ENCODE measurements at places on chromosomes 12 and 14.
A peak's percentile ranks its signal among the peaks of the same experiment; 100 is the strongest.

GRCh38 chr12:40105265-40105514 lies 691 bp downstream of the SLC2A13 start:
- DNase-seq, result peak; percentile 58

DNA sequence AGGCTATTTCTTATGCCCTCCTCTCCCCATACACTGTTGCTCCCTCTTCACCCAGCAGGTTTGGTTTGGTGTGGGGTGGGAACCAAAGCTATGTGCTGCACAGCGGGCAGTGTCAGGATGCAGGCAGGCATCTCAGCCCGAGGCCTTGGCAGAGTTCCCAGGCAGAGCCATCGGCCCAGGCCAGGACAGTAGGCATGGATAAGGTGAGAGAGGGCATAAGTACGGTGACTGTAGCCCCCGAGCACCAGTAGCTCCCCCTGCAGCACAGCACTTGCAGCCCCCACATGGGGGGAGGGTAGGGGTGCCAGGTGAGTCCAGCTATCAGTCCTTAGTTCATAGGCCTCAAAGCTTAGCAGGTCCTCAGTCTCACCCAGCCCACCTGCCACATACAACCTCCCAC lies 7.2 kb downstream of the KLHL33 start:
- no peak for DNase-seq

DNA sequence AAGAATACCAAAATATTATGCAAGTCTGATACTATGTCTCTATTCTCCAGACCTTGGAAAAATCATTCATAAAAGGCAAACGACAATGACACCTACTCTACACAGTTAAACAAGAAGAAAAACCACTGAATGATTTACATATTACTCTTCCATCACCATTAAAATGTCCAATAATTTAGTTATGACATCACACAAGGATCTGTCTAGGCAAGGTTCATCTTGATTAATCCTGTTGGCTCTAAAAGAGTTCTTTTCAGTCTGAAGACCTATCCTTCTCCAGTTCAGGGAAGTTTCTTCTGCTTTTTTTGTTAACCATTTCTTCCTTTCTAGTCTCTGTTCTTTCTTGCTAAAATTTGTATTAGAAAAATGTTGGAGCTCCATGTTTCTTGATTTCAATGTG lies 64.0 kb downstream of the OSBPL8 start:
- no peak for DNase-seq

- DNase-seq, result no peak
Measured at GRCh38 chr12:65656156-65656882, 168.0 kb upstream of the HMGA2 start.

DNA sequence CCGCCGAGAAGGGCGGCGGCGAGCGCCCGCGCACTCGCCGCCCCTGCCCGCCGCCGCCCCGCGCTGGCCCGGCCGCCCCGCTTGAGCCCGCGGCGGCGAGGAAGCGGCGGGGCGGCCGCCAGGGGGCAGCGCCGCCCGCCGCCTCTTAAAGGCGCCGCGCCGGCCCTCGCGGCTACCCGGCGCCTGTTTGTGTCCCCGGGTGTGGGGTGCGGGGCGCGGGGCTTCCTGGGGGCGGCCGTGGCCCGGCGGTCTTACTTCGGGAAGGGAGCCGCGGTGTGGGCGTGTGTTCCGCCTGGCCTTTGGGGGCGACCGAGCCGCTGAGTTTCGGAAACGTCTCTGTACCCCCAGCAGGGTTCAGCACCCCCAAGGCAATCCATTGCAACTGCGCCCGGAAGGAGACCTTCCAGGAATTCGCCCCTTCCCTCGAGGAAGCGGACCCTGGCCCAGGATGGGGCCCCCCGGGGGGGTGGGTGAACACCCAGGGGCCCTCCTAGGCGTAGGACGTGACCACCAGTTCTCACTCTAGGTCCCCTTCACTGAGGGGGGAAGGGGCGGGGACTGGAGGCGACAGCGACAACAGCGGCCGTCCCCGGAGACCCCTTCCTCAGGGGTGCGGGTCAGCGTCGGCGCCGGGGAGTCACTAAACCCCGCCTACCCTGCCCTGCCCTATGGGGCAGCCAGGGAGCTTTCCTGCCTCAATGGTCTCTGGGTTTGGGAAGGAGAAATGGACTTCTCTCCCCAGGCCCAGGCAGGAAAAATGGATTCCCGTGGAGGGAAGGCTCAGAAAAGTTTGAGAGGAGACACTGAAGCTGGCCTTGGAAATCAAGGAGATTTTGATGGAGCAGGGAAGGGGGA lies at the start of gene ITPK1:
Gene ITPK1, minus strand, starts transcription at position 105 of the 855 bp plus-strand sequence. CDS start 762 bp downstream, outside the sequence.
- peak; percentile 84 for DNase-seq
